ENCODE measurements at places on chromosomes 7 and 10.

DNA sequence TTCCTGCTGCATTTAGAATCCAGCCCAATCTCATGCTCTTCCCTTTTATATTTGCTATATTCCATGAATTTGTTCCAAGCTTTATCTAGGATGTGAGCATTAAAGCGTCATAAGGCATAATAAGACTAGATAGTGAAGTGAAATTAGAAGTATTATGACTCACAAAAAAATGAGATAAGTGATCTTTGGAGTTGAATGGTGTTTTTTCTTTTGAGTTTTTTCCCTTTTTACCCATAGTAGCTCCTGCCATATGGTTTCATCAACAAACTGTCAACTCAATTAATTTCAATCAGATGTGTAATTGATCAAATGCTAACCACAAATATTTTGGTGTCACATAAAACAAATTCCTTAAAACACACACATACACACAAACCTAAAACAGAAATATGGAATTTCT, 17.0 kb downstream of the KLHDC10 start:
- H3K4me1 ChIP-seq: peaks cover 15% of the 10 kb centered on the region
- no peak overlapping the region for H3K27ac ChIP-seq
- H3K27me3 ChIP-seq: no peaks in the 10 kb centered on the region

GRCh38 chr7:92527300-92528187, 776 bp downstream of the PEX1 start:
- no peak for DNase-seq
- H3K27me3 ChIP-seq: no peaks in the 10 kb centered on the region
- H3K27ac ChIP-seq: peak overlapping the region; percentile 87
- peaks cover 13% of the 10 kb centered on the region for H3K36me3 ChIP-seq
- peak overlapping the region; percentile 88 for H3K4me3 ChIP-seq
- H3K4me1 ChIP-seq: peaks cover 23% of the 10 kb centered on the region

DNA sequence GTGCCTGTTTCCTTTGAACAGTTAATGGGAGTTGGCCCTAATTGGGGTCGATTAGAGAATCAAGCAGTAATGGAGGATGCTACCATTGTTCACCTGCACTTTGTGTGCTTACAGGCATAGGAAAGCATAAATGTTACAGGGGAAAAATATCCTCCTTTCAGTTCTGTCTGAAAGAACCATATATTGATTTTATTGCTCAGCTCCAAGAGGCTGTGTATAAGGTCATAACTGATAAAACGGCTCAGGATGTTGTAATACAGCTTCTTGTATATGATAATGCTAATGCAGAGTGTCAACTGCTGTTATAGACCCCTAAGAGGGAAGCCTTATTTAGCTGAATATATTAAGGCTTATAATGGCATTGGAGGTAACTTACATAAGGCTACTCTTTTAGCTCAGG, 32.9 kb upstream of the AKR1C2 start:
- H3K4me3 ChIP-seq: no peak overlapping the region
- H3K27ac ChIP-seq: no peak overlapping the region
- peaks cover 2% of the 10 kb centered on the region for H3K27me3 ChIP-seq
- DNase-seq: no peak
- no peaks in the 10 kb centered on the region for H3K4me1 ChIP-seq
- peaks cover 2% of the 10 kb centered on the region for H3K36me3 ChIP-seq

- peak overlapping the region; percentile 48 for H3K27ac ChIP-seq
- H3K4me1 ChIP-seq: peaks cover 39% of the 10 kb centered on the region
- H3K36me3 ChIP-seq: peaks cover 21% of the 10 kb centered on the region
- no peak for DNase-seq
Observed at GRCh38 chr10:18666810-18667209, 7.6 kb downstream of the ARL5B start.
